Stimulated activated CD8-positive, alpha-beta memory T cell treated with anti-CD3 and anti-CD28 coated beads, Interleukin-7, amount 100 ng/mL, for 24 hours (primary cell): ENCODE measurements at places on chromosomes 1 and 21.

GRCh38 chr21:46559291-46559983, 45.4 kb downstream of the S100B start:
- DNase-seq, result peak; percentile 41

GRCh38 chr1:205783904-205784303, 8.6 kb upstream of the RAB29 start:
- no peak for DNase-seq

DNA sequence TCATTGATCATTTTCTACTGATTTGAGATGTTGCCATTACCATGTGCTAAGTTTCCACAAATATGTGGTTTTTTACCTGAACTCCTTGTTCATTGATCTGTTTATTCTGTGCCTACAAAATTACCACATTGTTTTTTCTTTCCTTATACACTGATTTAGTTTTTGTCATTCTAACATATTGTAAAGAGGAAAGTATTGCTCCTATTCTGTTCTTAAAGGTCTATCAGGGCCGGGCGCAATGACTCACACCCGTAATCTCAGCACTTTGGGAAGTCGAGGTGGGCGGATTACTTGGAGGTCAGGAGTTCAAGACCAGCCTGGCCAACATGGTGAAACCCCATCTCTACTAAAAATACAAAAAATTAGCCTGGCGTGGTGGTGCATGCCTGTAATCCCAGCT, 75.1 kb downstream of the CAMTA1 start:
- no peak for DNase-seq

DNA sequence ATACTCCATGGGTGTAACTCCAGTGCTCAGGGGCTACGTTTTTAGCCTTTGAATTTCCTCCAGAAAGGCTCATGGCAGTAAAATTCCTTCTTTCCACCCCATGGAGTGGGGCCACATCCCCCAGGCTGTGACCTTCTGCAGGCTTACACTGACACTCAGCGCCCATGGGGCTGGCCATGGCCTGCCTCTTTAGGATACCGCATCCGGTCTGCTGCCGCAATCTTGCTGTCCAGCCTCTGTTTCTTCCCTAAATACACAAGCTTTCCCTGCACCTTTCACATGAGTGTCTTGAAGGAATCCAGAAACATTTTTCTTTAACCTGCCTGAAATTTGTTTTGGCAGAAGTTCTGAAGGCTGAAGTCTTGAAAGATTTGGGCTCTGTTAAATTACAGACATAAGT, 170.5 kb downstream of the NTMT2 start:
- no peak for DNase-seq

- DNase-seq, result no peak
These were observed 121.8 kb upstream of the TNR start for GRCh38 chr1:175865041-175865766.

GRCh38 chr21:17612023-17612564, 607 bp downstream of the BTG3 start:
- peak; percentile 8 for DNase-seq

- no peak for DNase-seq
These were observed 36.9 kb downstream of the EIF2D start for GRCh38 chr1:206575165-206575893.

GRCh38 chr21:34367320-34367935, 3.6 kb downstream of the KCNE2 start:
- DNase-seq, result no peak

DNA sequence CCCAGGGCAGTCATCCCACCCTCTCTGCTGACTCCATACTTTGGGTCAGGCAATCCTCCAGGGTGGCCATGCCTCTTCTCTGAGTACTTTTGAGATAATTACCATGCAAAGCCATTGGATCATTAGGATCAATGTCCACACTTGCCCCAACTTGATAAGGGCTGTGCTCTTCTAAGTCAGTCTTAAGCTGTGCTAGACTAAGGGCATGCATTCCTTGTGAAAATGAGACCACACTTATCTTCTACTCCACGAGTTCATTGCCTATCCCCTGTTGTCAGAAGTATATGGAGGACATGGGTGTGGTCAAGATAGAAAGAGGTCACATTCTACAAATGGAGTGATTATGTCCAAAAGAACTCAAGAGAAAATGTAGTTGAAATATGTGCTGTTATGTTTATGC, 18.9 kb upstream of the SSX2IP start:
- no peak for DNase-seq

DNA sequence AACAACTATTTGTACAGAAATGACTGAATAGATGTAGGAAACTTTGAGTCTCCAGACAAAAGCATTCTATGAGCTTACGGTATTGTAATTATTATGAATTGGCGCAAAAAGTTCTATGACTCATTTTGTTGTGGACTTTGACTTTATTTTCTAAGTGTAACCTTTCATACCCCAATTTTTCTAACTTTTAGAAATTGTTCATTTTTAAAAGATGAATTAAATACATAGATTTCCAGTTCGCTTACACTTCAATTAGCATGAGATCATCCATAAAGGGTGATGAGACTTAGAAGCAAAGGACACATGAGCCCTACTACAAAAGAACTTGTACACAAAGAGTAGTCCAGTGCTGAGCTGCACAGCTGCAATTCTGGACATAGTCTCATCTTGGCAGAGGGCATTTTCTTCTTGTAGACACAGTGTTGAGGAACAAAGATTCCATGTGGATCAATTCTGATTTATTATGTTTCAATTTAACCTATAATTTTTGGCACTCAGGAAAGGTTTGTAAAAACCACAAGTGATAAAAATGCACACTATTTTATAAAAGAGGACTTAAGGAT, 431.1 kb downstream of the LRRIQ3 start:
- no peak for DNase-seq

- no peak for DNase-seq
These were observed 118.7 kb upstream of the FOXD3 start for GRCh38 chr1:63203641-63204040.
